ENCODE measurements at places on chromosomes 1 and 21. TPM values are rescaled to one million over a fixed set of nuclear protein-coding genes. Genes with fewer than 3 reads are reported as not detected.
A peak's percentile ranks its signal among the peaks of the same experiment; 100 is the strongest.

The SELENOF gene
- total RNA-seq, result 113 TPM

The PITHD1 gene
- total RNA-seq, result 90.7 TPM

The PDZK1IP1 gene
- total RNA-seq, result not detected

- no peak overlapping the region for H3K4me3 ChIP-seq
- no peaks in the 10 kb centered on the region for H3K4me1 ChIP-seq
- no peak overlapping the region for H3K27ac ChIP-seq
- H3K36me3 ChIP-seq, result no peaks in the 10 kb centered on the region
- no peak for DNase-seq
- no peaks in the 10 kb centered on the region for H3K27me3 ChIP-seq
Observed at GRCh38 chr1:192603218-192603787, 27.7 kb downstream of the RGS1 start.

- DNase-seq, result no peak
- H3K4me1 ChIP-seq, result 0 out of 2 replicates have a peak, but pooled peaks cover 10% of the 10 kb centered on the region
- H3K4me3 ChIP-seq, result no peak overlapping the region
- no peaks in the 10 kb centered on the region for H3K36me3 ChIP-seq
- no peaks in the 10 kb centered on the region for H3K27me3 ChIP-seq
Observed at GRCh38 chr1:163459539-163459938, 137.8 kb downstream of the NUF2 start.

GRCh38 chr1:85612704-85613361, 32.3 kb downstream of the CCN1 start:
- DNase-seq, result peak; percentile 52
- no peaks in the 10 kb centered on the region for H3K36me3 ChIP-seq
- peak overlapping the region; percentile 15 for H3K27ac ChIP-seq
- H3K4me1 ChIP-seq, result peaks cover 16% of the 10 kb centered on the region
- H3K4me3 ChIP-seq, result no peak overlapping the region

DNA sequence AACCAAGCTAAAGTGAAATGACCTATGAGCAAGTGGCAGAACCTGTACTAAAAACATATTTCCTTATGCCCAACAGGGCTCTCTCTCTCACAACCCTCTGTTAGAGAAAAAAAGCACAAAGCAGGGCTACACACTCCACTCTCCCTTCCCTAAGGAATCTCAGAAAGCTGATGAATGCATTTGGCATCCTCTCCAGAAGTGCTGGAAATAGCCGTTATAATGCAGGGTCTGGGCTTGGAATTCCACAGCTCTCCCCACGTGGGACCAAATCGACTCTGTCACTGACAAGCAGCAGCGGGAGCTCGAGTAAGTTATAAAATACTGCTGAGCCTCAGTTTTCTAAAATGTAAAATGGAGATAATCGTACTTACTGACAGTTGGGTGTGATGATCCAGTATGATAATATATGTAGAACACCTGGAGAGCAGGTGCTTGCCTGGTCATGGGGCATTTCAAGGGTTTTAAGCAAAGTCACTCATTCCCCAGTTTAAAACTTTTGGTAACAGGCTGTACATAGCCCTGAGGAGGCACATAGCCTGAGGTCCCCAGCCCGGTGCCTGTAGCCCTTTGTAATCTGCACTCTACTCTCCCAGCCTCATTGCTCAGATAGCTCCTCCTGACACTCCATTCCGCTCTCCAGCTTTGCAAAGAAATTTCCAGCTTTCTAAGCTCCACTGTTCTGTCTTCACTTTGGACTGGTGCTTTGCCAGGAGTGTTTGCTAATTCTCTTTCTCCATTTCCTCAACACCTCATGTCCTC, 175.6 kb upstream of the DAB1 start:
- H3K4me3 ChIP-seq, result peak overlapping the region; percentile 7
- no peaks in the 10 kb centered on the region for H3K27me3 ChIP-seq
- peaks cover 69% of the 10 kb centered on the region for H3K4me1 ChIP-seq

- H3K4me3 ChIP-seq, result no peak overlapping the region
- H3K27me3 ChIP-seq, result no peaks in the 10 kb centered on the region
- H3K4me1 ChIP-seq, result peaks cover 32% of the 10 kb centered on the region
- H3K27ac ChIP-seq, result peak overlapping the region; percentile 74
- DNase-seq, result no peak
Observed at GRCh38 chr1:235624721-235625333, 24.8 kb downstream of the GNG4 start.

DNA sequence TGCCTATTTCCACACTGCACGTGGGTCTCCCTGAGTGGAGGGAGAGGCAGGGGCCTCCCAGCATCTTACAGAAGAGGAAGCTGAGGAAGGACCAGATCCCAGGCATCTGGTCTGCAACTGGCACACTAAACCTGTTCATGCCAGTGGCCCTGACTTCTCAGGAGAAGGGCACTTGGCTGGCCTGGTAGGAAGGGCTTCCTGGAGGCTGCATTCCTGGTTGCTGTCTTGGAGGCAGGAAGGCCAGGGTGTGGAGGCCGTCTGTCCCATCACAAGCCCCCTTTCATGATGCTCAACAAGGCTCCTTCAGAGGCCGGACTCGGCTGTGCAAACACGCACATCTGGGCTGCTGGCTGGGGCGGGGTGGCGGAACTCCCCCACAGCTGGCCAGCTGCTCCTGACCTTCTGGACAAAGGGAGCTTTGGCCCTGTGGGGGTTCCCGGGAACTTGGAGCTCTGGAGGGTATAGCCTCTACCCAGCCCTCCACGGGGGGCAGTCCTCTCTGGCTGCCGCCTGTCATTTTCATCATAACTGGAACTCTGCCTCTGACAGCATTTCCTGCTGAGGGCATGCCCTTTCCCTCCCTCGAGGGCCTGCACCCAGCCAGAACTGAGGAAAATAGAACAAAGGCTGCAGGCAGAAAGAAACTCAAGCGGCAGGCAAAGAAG, 39.2 kb upstream of the POU3F1 start:
- H3K27me3 ChIP-seq, result no peaks in the 10 kb centered on the region
- peaks cover 5% of the 10 kb centered on the region for H3K4me1 ChIP-seq
- H3K4me3 ChIP-seq, result no peak overlapping the region

DNA sequence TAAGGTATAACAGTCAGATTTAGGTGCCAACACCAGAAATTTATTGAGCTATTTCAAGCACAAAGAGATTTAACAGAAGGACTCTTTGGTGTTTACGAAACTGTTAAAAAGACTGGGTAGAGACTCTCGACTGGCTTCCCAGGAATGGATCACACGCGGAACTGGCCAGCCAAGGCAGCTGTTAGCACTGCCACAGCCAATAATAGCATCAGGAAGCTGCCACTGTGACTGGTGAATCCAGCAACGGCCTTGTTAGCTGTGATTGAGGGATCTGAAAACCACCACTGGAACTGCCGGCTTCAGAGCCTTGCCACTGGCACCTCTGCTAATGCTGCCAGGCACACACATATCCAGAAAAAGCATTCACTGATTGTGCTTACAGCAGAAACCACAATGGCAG, 10.6 kb upstream of the SIM2 start:
- peaks cover 20% of the 10 kb centered on the region for H3K4me1 ChIP-seq
- H3K27ac ChIP-seq, result no peak overlapping the region
- no peak overlapping the region for H3K4me3 ChIP-seq
- no peak for DNase-seq
- H3K27me3 ChIP-seq, result peaks cover 64% of the 10 kb centered on the region
- H3K36me3 ChIP-seq, result no peaks in the 10 kb centered on the region

DNA sequence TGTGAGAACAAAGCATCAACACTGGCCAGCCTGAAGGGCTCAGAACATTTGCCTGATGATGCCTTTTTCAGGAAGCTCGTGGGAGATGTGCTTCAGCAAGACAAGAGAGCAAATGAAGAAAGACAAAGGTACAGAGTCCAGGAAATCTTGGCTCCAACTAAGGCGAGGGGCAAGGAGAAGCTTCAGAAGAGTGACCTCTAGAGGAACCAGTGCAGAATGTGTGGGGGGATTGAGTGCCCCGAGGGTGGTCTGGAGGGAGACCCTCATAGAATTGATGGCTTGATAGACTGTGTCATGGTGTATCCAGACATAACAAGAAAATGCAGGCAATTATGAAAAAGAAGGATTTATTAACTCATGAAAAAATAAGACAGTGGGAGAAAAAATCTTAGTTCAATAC, 15.3 kb upstream of the NLRP3 start:
- no peaks in the 10 kb centered on the region for H3K36me3 ChIP-seq
- DNase-seq, result peak; percentile 51
- H3K27ac ChIP-seq, result no peak overlapping the region

GRCh38 chr1:58841455-58841854, 57.6 kb upstream of the JUN start:
- H3K4me3 ChIP-seq, result no peak overlapping the region
- no peaks in the 10 kb centered on the region for H3K27me3 ChIP-seq
- H3K27ac ChIP-seq, result no peak overlapping the region
- DNase-seq, result peak; percentile 74
- no peaks in the 10 kb centered on the region for H3K36me3 ChIP-seq

- no peaks in the 10 kb centered on the region for H3K36me3 ChIP-seq
- H3K27ac ChIP-seq, result no peak overlapping the region
- H3K27me3 ChIP-seq, result no peaks in the 10 kb centered on the region
Observed at GRCh38 chr1:168755800-168756418, 26.9 kb upstream of the DPT start.

DNA sequence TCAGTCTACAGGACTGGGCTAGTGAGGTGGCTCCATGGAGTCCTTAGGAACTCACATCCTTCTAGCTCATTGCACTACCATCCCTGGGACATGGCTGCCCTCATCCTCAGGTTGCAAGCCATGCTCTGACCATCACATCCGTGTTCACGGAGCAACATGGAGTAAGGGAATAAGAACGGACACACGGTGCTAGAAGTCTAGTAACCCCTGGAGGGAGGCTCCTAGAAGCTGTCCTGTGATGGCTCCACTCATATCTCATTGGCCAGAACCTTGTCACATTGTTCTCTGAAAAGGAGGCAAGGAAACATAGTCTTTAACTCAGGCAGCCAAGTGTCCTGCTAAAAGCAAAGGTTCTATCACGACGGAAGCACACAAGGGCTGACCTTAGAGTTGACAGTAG, 3.9 kb downstream of the MRAP start:
- no peaks in the 10 kb centered on the region for H3K36me3 ChIP-seq
- peaks cover 7% of the 10 kb centered on the region for H3K4me1 ChIP-seq
- no peak overlapping the region for H3K4me3 ChIP-seq

DNA sequence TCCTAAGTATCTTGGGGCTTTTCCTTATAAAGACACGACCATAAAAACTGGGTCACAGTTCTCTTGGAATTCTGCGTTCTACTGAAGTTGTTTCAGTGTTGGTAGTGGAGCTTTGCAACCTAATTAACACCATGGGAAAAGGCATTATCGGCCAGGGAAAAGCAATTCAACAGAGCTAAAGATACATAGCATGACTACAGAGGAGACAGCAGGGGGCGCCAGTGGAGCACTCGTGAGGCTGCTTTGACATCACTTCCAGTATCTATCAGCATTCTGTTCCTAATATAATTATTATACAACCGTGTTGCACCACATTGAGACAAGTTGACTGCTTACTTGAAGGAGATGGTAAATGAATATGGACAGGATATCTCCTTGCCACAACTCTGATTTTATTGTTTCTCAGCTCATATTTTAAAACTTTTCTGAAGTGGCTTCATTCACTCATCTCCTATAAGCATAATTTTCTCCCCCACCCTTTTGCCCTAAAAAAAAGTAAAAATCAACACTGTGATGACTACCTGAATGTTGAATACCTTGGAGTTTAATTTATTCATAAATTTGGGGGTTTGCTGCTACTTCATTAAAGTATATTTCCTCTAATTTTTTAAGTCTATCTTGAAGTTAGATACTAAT, 39.4 kb downstream of the ZP4 start:
- DNase-seq, result peak; percentile 91
- no peak overlapping the region for H3K4me3 ChIP-seq

GRCh38 chr1:189596197-189596596, 881.5 kb downstream of the BRINP3 start:
- H3K27me3 ChIP-seq, result no peaks in the 10 kb centered on the region
- no peaks in the 10 kb centered on the region for H3K36me3 ChIP-seq
- no peak for DNase-seq

DNA sequence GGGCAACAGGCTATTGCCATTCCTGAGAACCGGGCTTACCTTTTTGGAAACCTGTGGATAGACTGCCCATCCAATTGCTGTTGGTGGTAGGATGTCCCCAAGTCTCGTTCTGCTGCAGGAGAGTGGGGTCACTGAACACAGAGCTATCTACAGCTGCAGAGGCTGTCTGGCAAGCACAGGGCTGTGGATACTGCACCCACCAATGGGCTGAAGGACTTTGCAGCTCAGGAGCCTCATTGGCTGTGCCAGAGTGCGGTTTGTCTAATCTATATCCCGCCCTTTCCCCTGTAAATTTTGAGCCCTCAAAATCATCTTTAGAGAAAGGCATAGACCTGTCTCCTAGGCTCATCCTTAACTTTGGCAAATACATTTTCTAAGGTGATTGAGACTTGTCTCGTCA, 15.3 kb downstream of the RNF187 start:
- H3K4me1 ChIP-seq, result peaks cover 14% of the 10 kb centered on the region
- H3K36me3 ChIP-seq, result no peaks in the 10 kb centered on the region
- peaks cover 45% of the 10 kb centered on the region for H3K27me3 ChIP-seq
- H3K4me3 ChIP-seq, result no peak overlapping the region
- H3K27ac ChIP-seq, result no peak overlapping the region

DNA sequence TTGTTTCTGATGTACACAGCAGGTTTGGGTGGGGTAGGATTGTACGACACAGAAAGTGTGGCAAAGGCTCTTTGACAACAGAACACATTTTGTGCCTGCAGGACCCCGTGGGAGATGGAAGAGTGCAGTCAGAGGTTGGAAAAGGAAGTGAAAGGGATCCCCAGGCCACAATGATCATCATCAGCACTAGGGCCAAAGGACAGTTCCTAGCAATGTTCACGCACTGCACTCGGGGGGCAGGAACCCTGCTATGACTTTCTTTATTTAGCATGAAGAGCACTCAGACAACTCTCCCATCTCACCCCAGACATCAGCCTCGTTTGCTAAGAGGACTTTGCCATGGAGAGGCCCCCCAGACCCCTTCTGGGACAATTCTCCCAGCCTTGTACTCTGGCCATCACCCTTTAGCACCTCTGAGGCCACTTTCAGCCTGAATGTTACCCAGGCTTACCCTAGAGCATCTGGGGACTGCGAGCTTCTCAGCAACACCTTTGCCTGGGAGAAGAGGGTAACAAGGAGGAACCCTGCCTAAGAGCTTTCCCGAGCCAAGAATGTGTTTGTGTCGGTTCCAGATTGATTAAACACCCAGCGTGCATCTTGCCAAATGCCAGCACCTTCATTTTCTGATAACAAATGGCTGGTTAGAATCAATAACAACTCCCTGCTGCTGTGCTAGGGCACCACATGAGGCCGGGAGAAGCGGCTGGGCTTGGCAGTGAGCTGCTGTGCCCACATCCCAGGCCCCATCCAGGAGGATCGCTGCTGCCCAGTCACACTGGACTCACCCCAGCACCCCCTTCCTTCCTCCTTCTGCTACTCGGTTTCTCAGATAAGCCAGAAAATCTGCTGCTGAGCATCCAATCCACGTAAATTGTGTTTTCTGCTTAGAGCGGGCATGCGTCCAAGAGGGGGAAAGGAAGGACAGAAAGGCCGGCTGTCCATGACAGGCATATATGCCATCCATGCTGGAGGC, 633.1 kb downstream of the AJAP1 start:
- DNase-seq, result no peak
- no peak overlapping the region for H3K27ac ChIP-seq
- no peaks in the 10 kb centered on the region for H3K27me3 ChIP-seq
- no peaks in the 10 kb centered on the region for H3K4me1 ChIP-seq
- H3K4me3 ChIP-seq, result no peak overlapping the region
- H3K36me3 ChIP-seq, result no peaks in the 10 kb centered on the region

- no peaks in the 10 kb centered on the region for H3K4me1 ChIP-seq
- H3K4me3 ChIP-seq, result no peak overlapping the region
- peaks cover 4% of the 10 kb centered on the region for H3K36me3 ChIP-seq
- DNase-seq, result no peak
- H3K27ac ChIP-seq, result no peak overlapping the region
Observed at GRCh38 chr1:1050577-1051052, 23.5 kb downstream of the RNF223 start.

- no peak overlapping the region for H3K27ac ChIP-seq
- DNase-seq, result no peak
- H3K36me3 ChIP-seq, result no peaks in the 10 kb centered on the region
- H3K27me3 ChIP-seq, result no peaks in the 10 kb centered on the region
- H3K4me3 ChIP-seq, result no peak overlapping the region
Observed at GRCh38 chr1:78095593-78095992, 49.8 kb downstream of the GIPC2 start.

Data from GM23338 (cell line).